ENCODE measurements at places on chromosomes 12 and 14. TPM values are rescaled to one million over a fixed set of nuclear protein-coding genes. Genes with fewer than 3 reads are reported as not detected.

The NGB gene
- total RNA-seq, result not detected

GRCh38 chr12:71556448-71556847 lies 107.2 kb downstream of the ZFC3H1 start:
- DNase-seq, result no peak

DNA sequence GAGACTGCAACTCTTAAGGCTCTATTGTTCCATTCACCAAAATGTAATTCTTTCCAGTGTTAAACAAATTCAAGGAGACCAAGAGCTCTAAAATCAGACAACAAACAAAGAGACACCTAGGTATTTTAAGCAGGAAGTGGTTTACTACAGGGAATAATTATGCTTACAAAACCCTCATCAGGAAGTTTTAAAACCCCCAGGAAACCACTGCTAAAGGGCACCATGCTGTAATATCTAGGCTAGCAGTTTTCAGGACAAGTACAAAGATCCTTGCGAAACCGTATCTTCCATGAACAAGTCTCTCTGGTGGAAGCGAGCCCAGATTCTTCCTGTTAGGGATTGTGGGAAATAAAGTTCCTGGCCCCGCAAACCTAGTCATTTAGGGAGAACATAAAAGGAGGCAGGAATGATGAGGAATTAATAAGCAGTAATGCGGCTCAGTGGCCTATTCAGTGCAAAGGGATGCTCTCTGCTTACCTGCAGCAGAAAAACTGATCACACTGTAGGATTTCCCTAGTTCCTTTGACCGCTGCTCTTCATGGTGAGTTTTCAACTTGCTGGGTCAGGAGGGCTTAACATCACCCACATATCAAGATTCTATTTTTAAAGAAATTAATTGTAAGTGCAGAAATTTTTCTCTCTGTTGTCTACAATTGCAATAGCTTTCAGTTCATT lies 42.8 kb downstream of the ACSM4 start:
- no peak for DNase-seq

DNA sequence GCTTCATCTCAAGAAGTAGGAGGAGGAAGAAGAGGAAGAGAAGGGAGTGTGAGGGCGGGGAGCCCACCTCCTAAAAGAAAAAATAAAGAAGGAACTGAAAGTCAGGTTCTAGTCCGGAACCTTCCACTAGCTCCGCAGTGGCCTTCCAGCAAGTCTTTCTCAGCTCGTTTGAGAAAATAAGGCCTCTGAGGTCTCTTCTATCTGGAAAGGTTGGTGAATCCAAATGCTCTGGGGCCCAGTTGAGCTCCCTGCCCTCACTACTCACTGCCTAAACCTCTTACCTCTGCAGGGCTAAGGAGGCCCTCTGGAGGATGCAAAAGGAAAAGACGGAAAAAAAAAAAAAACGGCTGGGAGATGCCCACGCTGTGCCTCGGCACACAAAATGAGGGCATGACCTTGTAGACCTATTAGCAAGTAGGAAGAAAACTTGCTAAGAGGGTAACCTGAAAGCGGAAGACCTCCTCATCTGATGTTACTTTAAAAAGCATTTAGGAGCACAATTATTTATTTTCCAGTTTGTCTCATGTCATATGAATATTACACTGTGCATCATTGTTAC lies 35.9 kb downstream of the FBLN5 start:
- DNase-seq, result no peak

DNA sequence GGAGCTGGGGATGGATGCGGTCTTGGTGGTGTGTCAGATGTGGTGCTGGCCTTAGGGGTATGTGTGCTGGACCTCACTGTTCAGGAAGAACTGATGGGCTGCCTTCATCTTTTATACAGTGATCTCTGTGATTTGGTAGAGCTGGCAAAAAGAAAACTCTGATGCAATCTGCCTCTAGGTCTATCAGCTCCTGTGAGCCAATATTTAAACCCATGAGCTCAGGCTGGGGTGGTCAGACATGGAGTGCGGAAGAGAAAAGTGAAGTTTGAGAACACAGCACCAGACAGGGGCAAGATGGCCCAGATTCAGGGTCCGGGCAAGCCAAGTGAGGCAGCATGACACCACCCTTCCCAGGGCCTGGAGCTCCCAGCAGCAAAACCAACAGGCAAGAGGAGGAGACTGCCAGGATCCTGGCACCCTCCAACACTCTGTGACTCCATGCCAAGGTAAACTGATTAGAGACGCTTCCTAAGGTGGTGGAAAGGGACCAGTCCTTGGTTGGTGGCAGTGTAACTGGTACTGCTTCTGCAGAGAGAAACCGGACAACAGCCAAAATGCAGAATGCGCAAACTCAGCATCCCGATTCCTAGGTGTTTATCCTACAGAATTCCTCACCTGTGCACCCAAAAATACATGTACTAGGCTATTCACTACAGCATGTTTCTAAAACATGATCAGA lies 82.3 kb downstream of the CHGA start:
- no peak for DNase-seq

DNA sequence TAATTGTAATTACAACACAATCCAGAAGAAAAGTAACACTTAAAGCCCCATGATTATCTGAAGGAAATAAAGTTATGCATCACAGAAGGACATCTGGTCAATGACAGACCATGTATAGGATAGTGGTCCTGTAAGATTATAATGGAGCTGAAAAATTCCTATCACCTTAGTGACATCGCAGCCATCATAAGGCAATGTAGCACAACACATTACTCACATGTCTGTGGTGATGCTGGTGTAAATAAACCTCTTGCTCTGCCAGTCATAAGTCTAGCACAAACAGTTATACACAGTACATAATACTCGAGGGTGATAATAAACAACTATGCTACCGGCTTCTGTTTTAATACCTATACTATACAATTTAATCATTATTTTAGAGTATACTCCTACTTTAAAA lies 11.2 kb downstream of the ATG2B start:
- no peak for DNase-seq

The KRT75 gene
- total RNA-seq, result not detected

DNA sequence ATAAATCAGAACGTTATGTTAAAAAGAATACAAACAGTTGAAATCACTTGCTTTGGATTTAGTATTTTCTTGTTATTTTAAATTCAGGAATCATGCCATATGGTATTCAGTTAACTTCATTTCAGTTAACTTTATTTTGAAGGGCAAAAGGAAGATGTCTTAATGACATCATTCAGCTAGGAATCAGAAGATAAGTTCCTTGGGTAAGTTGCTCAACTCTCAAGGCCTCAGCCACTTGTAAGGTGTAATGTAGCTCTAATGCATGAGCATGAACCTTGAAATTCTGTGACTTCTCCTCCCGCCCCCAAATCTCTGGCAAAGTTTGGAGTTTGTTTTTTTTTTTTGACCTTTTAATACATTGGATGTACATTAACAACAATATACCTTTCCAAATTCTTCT lies 42.6 kb downstream of the FRS2 start:
- DNase-seq, result no peak

GRCh38 chr14:24875991-24876878 lies 173.7 kb downstream of the STXBP6 start:
- no peak for DNase-seq

The RPS6KL1 gene
- total RNA-seq, result 13.3 TPM

- no peak for DNase-seq
Measured at GRCh38 chr12:71730936-71731335, 23.7 kb upstream of the RAB21 start.

DNA sequence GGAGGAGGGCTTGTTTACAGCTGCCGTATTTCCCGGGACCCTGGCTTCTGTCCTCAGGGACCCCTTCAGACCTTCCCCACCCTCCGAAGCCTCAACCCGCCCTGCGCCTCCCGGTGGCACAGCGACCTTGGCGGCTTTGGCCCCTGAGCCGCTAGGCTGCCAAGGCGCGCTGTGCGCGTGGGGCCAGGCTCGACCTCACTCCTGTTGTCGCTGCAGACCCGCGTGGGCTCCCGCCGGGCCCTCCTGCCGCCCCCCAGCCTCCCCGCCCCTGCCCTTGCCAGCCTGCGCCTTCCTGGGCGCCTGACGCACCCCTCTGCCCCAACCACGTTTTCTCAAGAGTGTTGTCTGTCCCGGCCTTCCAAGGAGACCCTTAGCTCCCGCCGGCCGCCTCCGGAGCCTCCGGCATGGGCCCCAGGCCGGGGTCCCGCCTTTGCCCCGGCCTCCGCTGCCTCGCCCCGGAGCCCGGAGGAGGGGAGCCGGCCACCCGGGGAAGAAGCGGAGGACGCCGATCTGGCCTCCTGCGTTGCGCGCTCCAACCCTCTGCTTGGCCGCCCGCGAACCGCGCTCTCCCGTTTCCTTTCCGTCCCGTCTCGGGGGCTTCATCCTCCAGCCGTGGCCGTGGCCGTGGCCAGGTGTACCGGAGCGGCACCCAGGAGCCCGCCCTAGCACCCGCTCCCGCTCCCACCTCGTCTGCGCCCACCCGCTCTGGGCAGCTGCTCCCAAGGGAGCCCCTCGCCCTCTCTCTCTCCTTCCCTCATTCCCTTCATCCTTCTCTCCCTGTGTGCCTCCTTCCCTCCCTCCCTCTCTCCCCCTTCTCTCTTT lies 19.9 kb downstream of the PPP2R5C start:
- no peak for DNase-seq

Measured in left colon (tissue), 2 donors.